Fibroblast of gingiva (primary cell): ENCODE measurements at places on chromosomes 13 and 19.

GRCh38 chr19:18282021-18282787, 782 bp upstream of the JUND start:
- DNase-seq: no peak

DNA sequence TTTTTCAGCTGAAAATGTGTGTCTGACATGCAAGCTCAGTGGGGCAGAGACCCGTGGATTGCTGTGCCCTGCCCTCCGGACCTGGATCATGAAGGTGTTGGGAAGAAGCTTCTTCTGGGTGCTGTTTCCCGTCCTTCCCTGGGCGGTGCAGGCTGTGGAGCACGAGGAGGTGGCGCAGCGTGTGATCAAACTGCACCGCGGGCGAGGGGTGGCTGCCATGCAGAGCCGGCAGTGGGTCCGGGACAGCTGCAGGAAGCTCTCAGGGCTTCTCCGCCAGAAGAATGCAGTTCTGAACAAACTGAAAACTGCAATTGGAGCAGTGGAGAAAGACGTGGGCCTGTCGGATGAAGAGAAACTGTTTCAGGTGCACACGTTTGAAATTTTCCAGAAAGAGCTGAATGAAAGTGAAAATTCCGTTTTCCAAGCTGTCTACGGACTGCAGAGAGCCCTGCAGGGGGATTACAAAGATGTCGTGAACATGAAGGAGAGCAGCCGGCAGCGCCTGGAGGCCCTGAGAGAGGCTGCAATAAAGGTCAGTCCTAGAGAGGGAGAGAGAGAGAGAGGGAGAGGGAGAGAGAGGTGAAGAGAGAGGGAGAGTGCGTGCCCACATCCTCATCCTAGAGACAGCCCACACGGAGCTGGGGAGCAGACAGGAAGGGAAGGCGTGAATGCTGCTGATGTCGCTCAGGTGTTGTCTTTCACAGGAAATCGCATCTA, 5.1 kb upstream of the DCUN1D2 start:
- no peak for DNase-seq

GRCh38 chr13:59689057-59689456, 474.7 kb downstream of the DIAPH3 start:
- no peak for DNase-seq

GRCh38 chr13:89169951-89170350, 1498.8 kb downstream of the SLITRK5 start:
- DNase-seq: no peak

DNA sequence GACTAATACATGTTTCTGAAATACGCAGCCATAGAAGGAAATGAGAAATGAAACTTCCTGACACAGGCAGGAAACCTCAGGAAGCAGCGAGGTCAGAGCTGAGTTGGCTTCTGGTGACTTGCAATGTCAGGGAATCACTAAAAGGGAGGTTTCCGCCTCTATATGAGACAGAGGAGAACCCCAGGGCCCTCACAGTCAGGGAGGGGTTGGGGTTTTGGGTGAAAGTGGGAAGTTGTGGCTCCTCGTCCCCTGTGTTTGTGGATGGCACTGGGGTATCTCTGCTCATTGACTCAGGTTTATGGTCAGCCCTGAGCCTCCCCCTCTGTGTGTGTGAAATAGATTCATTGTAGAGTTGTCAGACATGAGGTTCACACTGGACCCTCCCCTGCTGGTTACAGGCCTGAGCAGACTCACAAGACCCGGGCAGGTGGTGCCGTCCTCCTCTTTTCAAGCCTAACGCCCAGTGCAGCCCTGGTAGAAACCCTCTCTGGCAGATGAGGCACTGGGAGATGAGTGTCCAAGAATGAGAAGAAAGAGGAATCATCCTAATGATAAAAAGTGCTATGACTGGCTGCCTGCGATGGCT, 5.5 kb upstream of the LILRA6 start:
- DNase-seq: no peak

- DNase-seq: peak; percentile 9
Measured at GRCh38 chr19:49415102-49415809, 8.0 kb downstream of the PTH2 start.

- DNase-seq: no peak
Measured at GRCh38 chr19:57395710-57396109, 6.1 kb downstream of the ZNF548 start.
